ENCODE measurements at places on chromosomes 12 and 14.

DNA sequence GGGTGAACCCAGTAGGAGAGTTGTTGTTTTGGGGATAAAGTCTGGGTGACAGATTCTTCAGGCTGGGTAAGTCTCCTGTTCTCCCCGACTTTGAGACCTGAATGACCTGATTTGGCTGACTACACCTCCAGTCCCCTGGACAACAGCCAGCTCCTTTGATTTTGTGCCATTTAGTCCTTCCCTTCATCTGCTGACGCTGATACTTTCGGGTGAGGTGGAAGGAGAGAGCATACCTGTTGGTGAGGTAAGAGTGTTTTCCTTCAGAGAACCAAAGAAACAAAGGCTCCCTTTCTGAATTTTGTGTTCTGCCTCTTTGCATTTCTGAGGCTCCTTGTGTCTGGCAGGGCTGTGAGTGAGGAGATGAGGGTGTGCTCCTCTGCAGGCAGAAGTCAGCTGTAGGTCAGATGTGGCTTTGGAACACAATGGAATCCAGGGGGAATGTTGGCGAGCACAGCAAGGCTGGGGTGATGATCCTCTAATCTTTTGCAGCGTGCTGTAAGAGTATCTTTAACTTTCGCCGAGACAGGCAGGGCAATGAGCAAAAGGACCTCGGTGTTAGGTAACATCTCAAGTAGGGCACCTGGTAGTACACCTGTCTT is 12.1 kb downstream of the ETV6 start:
- no peak for DNase-seq

GRCh38 chr14:102088012-102088792 is 1.4 kb upstream of the HSP90AA1 start:
- DNase-seq: peak; percentile 56

- no peak for DNase-seq
These were observed 250.6 kb downstream of the AEBP2 start for GRCh38 chr12:19689801-19690472.

- peak; percentile 36 for DNase-seq
These were observed 5.7 kb upstream of the KLRK1 start for GRCh38 chr12:10395390-10395998.

- DNase-seq: no peak
These were observed 27.8 kb downstream of the C14orf132 start for GRCh38 chr14:96066976-96067375.

DNA sequence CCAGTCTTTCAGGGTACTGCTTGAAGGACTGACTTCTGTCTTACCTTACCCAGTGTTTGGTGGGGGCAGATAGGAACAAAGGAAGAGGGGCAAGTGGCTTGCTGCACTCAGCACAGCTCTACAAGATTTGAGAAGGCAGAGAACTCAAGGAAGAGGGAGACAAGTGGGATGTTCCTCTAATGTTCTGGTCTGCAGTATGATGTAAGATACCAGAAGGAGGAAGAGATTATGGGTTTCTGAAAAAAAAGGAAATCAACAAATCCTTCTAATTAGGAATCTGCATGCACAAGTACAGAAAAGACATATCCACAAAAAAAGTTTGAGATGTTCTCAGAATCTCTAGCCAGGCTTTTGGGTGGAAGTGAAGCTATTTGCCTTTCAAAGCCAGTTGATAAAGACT is 37.1 kb downstream of the USP15 start:
- DNase-seq: no peak

DNA sequence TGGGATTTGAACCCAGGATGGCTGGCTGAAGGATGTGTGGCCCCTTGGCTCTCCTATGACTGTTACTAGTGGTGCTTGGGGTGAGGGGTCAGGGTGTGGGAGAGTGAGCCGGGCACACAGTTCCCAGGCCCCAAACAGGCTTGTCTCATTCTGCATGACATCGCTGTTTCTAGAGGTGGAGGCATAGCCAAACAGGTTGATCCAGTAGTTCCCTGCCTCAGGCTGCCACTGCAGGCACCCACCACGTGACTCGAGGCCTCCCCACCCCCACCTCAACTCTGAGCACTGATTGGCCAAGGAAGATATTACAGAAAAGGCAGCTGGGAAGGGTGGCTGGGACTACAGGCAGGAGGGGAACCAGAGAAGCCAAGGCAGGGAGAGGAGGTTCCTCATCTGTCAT is 102.6 kb downstream of the NCOR2 start:
- no peak for DNase-seq

DNA sequence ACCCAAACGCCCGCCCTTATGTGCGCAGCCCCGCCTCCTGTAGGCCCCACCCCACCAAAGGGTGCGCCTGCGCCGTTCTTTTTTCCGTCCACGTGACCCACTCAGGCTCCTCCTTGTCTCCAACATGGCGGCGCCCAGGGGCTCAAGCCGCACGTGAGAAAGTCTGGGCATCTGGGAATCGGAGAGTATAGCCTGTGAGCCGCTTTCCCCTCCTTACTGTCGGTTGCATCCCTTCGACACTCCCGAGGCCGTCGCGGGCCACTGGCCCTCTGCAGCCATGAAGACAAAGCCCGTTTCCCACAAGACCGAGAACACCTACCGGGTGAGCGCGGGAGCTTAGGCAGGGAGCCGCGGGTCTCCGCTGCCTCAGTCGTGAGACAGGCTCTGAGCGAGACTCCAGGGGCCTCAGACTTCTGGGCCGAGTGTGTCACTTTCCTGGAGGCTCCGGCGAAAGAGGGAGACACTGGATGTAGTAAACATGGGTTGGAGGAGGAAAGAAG is at the start of gene UTP20:
Gene UTP20 (plus strand): TSS at position 100 of the 500 bp plus-strand sequence. CDS start 178 bp downstream, at position 278.
- DNase-seq: peak; percentile 93
